ENCODE measurements at places on chromosomes 12 and 14. TPM values are rescaled to one million over a fixed set of nuclear protein-coding genes. Genes with fewer than 3 reads are reported as not detected.

TAS2R30 gene
- 4.0 TPM for total RNA-seq

DNA sequence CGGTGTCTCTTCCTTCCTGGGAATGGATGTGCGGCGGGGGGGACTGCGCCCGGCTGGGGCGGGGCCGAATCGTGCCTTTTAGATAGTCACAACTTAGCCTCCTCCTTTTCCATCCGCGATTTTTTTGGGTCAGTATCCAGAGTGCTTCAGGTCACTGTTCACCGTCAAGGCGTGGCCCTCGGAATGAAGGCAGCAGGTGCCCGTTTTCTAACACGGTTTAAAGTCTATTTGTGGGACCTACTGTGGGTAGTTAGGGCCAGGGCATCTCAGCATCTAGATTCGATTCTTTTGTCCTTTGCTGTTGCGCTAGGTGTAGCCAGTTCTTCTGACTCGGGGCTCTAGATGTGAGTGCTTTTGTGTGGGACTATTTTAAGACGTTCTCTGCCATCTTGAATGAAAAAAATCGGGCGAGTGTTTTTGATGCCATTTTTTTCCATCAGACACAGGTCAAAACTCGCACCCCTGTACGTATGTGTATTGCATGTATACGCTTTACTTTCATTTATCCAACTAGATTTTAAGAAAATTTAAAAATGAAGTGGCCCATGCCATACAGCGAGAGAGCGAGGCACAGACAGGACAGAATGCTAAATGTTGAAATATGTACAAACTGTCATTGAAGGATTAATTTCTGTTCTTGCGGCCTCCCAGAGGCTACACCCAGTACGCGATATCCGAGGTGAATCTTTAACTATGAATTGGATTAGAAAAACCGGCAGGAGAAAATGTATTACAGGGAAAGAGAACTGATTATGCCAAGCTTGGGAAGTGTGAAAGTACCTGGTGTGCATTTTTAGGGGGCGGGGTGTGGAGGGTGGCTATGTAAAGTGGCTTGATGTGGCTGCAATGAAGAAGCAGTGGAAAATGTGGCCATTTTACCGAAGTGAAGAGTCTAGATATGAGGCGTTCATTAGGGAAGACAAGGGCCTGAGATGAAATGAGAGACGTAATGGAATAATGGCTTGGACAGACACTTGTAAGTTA is 835 bp downstream of the VEZT start:
- no peaks in the 10 kb centered on the region for H3K27me3 ChIP-seq
- H3K36me3 ChIP-seq, result no peaks in the 10 kb centered on the region
- peak overlapping the region; percentile 91 for H3K27ac ChIP-seq
- DNase-seq, result peak; percentile 63
- H3K4me1 ChIP-seq, result no peaks in the 10 kb centered on the region
- H3K4me3 ChIP-seq, result peak overlapping the region; percentile 80

RIPK3 gene
- 0.33 TPM for total RNA-seq

GRIP1 gene
- total RNA-seq, result 0.26 TPM

SLC25A3 gene
- total RNA-seq, result 541 TPM

DNA sequence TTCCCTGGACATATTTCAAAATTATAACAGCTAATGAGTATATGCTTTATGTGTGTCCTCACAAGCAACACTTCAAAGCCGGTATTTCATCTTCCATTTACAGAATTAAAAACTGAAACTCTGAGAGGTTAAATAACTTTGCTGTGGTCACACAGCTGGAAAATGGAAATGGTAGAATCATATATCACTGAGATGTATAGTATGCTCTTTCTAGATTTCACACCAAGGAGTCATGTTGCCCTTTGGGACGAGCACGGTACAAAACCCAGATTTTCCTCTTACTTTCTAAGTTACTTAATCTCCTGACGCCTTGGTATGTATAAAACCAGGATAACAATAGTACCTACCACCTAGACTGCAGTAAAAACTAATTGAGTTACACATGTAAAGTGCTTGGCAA is 152.6 kb upstream of the GRIP1 start:
- H3K36me3 ChIP-seq, result no peaks in the 10 kb centered on the region
- no peaks in the 10 kb centered on the region for H3K27me3 ChIP-seq
- no peaks in the 10 kb centered on the region for H3K4me1 ChIP-seq
- H3K4me3 ChIP-seq, result no peak overlapping the region
- DNase-seq, result no peak

- peaks cover 11% of the 10 kb centered on the region for H3K4me1 ChIP-seq
- no peak for DNase-seq
- H3K36me3 ChIP-seq, result no peaks in the 10 kb centered on the region
Measured at GRCh38 chr14:100393906-100394732, 71.0 kb downstream of the SLC25A47 start.

ABHD12B gene
- under 0.01 TPM for total RNA-seq

GRCh38 chr14:62691647-62692489 is 353.4 kb downstream of the KCNH5 start:
- DNase-seq, result peak; percentile 99
- H3K36me3 ChIP-seq, result no peaks in the 10 kb centered on the region
- peak overlapping the region; percentile 54 for H3K27ac ChIP-seq
- H3K4me3 ChIP-seq, result no peak overlapping the region

DNA sequence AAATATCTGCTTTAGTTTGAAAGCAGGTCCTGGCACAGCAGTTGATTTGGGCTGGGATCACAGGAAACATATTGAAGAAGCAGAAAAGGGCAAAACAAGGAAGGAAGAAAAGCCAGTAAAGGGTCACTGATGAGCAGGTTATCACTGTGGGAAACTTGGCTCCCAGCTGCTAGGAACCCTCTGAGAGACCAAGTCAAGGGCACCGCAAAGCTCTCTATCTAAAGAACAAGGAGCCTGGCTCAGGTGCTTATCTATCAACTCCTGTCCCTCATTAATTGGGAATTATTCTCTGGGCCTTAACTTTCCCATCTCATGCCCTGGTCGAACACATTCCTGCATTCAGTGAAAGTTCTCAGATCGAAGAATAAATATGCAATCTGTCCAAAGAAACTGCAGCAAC is 450.9 kb upstream of the RPL10L start:
- H3K4me1 ChIP-seq, result no peaks in the 10 kb centered on the region
- H3K36me3 ChIP-seq, result no peaks in the 10 kb centered on the region
- H3K27me3 ChIP-seq, result no peaks in the 10 kb centered on the region
- no peak for DNase-seq
- no peak overlapping the region for H3K4me3 ChIP-seq

DNA sequence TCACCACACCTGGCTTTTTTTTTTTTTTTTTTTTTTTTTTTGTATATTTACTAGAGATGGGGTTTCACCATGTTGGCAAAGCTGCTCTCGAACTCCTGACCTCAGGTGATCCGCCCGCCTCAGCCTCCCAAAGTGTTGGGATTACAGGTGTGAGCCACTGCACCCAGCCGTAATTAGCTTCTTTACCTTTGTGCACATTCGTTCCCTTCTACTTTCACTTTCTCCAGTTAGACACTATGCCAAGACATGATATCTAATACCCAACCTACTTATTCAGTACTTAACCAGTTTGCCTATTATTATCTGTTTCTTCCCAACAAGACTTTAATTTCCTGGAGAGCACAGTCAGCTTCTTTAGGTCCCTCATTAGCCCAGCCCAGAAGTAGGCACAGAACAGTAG is 5.3 kb downstream of the STYK1 start:
- H3K4me3 ChIP-seq, result no peak overlapping the region
- no peak for DNase-seq
- H3K4me1 ChIP-seq, result no peaks in the 10 kb centered on the region

- H3K27me3 ChIP-seq, result no peaks in the 10 kb centered on the region
- no peak overlapping the region for H3K27ac ChIP-seq
- no peak for DNase-seq
Measured at GRCh38 chr14:98798099-98798498, 473.9 kb downstream of the BCL11B start.

SERPINA1 gene
- under 0.01 TPM for total RNA-seq

DNA sequence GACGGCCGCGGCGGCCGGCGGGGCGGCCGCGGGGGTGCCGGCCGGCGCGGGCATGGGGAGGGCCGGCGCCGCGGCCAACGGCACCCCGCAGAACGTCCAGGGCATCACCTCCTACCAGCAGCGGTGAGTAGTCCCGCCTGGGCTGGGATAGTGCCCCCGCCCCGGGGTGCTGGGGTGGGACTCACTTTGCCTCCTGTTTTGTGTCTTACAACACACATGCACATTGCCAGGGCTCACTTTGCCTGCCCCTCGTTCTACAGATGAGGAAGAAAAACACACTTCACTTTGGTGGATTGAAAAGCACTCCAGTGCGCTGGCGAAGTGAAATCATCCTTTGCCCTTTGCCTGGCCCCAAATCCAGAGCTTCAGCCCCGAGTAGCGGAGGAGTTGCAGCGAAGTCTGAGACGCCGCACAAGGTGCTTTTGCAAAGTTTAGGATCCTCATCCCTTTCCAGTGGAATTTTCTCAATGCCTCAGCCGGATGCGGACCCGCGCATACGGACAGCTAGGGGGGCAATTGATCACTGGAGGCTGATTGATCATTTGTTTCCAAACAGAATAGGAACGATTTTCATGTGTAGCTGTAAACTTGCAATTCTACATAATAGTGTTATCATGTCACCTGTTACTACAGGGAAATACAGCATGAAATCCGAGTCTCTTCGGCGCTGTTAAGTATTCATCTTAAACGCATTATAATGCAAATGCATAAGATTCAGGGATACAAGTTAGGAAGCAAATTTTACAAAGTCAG is 3.6 kb upstream of the NPAS3 start:
- H3K4me3 ChIP-seq, result peak overlapping the region; percentile 22
- H3K36me3 ChIP-seq, result no peaks in the 10 kb centered on the region
- H3K27me3 ChIP-seq, result peaks cover 57% of the 10 kb centered on the region
- H3K4me1 ChIP-seq, result no peaks in the 10 kb centered on the region
- peak; percentile 23 for DNase-seq

DNA sequence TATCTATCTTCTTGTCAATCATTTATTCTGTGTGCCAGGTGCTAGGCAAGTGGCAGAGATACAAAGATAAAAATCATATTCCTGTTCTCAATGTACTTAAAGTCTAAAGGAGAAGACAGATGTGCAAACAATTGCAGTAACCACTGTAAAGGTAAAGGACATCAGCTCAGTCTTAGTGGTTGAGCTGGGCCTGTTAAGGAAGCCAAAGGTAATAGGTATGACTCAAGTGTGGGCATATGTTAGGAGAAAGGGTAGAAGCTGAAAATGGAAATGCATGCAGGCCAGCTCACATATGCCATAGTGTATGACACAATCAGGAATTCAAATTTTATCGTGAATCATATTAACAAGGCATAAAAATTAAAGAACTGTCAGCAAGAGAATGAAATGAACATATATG is 49.8 kb downstream of the FAR2 start:
- no peaks in the 10 kb centered on the region for H3K4me1 ChIP-seq
- no peaks in the 10 kb centered on the region for H3K36me3 ChIP-seq
- DNase-seq, result no peak
- H3K4me3 ChIP-seq, result no peak overlapping the region

- DNase-seq, result no peak
- no peaks in the 10 kb centered on the region for H3K36me3 ChIP-seq
- H3K27ac ChIP-seq, result no peak overlapping the region
Measured at GRCh38 chr12:112901271-112901670, 5.5 kb upstream of the OAS1 start.

DNA sequence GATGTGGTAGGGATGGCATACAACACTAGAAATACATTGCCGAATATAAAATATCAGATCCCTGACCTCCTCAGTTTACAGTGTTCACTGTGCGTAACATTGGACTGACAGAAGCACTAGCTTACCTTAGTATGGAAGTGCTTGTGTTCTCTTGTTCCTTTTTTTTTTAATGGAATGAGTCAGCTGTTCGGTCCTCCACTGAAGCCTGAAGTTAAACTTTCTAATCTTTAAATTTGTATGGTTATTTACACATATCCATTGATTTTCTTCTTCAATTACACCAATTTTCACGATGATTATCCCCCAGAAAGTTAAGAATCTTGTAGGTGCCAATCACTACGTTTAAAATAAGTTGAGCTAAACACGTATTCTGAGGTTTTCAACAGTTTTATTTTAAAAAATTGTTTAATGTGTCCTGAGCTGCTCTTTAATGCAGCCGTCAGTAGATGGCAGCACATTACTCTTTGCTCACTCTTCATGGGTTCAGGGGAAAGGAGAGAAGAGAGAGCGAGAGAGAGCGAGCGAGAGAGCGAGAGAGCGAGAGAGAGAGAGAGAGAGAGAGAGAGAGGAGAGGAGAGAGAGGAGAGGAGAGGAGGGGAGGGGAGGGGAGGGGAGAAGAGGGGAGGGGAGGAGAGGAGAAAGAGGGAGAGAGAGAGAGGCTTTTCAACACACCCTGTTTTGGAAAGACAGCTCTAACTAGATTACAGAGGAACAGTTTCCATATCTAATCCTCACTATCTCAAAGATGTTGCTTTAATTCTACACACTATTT is 134.7 kb upstream of the SCAF11 start:
- peak overlapping the region; percentile 37 for H3K4me3 ChIP-seq
- no peaks in the 10 kb centered on the region for H3K4me1 ChIP-seq
- no peaks in the 10 kb centered on the region for H3K27me3 ChIP-seq
- peak; percentile 81 for DNase-seq

DNA sequence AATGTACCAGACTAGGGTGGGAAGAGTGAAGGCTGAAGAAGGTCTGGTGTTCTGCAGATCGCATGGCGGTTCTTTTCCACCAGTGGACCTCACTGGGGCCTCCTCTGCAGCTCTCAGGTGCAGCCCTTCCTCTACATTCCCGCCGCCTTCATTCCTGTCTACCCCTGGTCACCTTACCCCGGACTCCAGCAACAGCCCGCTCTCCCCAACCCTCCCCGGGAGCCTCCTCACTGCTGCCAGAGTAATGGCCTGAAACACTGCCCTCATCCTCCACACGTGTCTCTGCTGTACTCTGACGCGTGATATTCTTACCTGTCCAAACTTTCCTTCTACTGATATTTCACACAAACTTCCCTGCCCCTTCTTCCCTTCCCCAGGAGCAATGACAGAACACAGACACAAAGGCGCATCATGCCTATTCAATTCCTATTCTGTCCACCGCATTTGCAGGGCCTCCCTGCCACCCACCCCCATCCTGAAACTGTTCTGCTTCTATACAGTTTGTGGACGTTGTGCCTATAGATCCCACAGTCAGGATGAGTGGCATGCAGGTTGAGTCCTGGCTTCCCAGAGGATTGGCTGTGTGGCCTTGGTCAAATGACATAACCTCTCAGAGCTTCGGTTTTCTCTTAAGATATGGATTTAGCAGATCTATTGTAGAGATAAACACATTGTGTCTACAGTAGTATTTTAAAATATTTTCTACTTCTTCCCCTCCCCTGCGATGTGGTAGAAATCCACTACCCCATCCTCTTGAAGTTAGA is 1.7 kb upstream of the NUAK1 start:
- H3K27me3 ChIP-seq, result no peaks in the 10 kb centered on the region
- peak overlapping the region; percentile 67 for H3K27ac ChIP-seq
- DNase-seq, result no peak

GRCh38 chr14:69335371-69335771 is 62.7 kb downstream of the ERH start:
- H3K36me3 ChIP-seq, result no peaks in the 10 kb centered on the region
- DNase-seq, result no peak
- H3K27ac ChIP-seq, result no peak overlapping the region
- no peak overlapping the region for H3K4me3 ChIP-seq
- no peaks in the 10 kb centered on the region for H3K4me1 ChIP-seq

GRCh38 chr12:10385166-10385613 is 4.7 kb downstream of the KLRK1 start:
- H3K27me3 ChIP-seq, result no peaks in the 10 kb centered on the region
- no peaks in the 10 kb centered on the region for H3K36me3 ChIP-seq
- H3K4me3 ChIP-seq, result no peak overlapping the region
- peak; percentile 89 for DNase-seq

REP15 gene
- total RNA-seq, result 0.99 TPM

GRCh38 chr12:78194448-78194847 is 363.8 kb downstream of the NAV3 start:
- H3K27ac ChIP-seq, result peak overlapping the region; percentile 54
- no peak overlapping the region for H3K4me3 ChIP-seq
- H3K27me3 ChIP-seq, result no peaks in the 10 kb centered on the region
- DNase-seq, result peak; percentile 93
- peaks cover 12% of the 10 kb centered on the region for H3K4me1 ChIP-seq

Data from fibroblast of lung (primary cell).